ENCODE measurements at places on chromosomes 16 and 17.
A peak's percentile ranks its signal among the peaks of the same experiment; 100 is the strongest.

GRCh38 chr16:28118637-28119036 is 55.1 kb upstream of the GSG1L start:
- no peak for DNase-seq

DNA sequence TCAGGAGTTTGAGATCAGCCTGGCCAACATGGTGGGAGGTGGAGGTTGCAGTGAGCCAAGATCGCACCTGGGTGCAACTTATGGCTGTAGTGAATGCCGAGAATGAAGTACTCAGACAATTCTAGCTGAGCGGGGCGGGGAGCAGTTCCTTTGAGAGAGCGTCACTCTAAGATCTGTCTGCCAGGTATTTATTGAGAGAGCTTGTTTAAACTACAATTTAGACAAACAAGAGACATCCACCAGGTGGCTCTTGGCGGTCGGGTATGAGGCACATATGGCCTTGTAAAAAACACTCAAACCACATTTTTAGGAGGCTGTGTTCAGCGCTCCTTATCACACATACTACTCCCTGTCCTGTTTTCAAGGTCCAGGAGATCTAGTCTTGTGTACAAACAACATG is 40.6 kb upstream of the CDH1 start:
- DNase-seq, result no peak

DNA sequence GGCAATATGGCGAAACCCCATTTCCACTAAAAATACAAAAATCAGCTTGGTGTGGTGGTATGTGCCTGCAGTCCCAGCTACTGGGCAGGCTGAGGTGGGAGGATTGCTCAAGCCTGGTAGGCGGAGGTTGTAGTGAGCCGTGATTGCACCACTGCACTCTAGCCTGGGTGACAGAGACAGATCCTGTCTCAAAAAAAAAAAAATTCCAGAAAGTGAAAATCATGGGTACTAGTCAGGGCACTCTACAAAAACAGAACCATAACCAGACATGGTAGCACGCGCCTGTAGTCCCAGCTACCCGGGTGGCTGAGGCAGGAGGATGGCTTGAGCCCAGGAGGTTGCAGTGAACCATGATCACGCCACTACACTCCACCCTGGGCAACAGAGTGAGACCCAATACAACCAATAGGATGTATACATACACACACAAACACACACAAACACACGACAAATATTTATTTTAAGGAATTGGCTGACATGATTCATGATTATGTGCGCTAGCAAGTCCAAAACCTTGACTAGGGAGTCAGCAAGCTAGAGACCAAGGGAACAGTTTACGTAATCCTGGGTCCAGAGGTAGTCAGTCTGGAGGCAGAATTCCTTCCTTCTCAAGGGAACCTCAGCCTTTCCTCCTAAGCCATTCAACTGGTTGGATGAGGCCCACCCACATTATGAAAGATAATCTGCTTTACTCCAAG is 11.6 kb upstream of the GP1BA start:
- DNase-seq, result no peak

GRCh38 chr16:2244301-2244700 is 7.1 kb downstream of the ECI1 start:
- no peak for DNase-seq

DNA sequence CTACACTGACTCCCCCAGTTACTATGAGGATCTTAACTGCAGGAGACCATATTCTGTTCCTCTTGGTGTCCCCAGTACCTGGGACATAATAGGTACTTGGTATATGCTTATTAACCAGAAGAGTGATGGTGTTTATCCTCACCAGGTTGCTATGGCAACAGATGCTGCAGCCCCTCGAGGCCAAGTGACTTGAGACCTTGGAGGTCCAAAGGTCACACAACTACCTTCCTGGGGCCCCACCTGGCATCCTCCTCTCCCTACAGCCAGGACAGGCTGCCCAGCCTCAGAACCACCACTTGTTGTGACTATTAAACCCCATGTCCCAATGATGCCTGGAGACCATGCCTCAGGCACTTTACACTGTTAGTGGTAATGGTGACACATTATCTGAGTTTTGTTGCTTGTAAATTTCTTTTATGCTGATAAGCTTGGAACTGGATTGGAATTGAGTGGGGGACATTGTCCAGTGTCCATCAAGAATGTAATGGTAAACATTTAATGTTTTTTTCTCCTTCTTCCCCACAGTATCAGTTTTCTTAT is 189.4 kb downstream of the CCDC182 start:
- DNase-seq, result no peak

GRCh38 chr16:82639666-82640336 is 13.0 kb downstream of the CDH13 start:
- no peak for DNase-seq

DNA sequence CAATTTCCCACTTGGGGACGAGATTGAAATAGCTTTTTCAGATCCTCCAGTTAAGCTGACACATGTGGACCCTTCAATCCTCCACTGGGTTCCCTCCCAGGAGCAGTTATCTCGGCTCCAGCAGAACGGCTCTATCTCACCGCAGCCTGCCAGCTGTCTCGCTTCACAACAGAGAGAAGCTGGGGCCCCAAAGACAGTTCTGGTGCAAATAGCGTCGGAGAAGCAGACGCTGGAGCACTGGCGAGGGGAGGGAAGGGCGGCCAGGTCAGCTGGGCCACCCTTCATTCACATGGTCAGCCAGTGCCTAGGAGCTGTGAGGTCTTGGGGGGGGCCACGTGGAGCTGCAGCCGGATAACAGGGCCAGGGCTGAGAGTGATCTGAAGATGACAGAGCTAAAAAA is 141.3 kb upstream of the SDK2 start:
- DNase-seq, result no peak

- DNase-seq, result no peak
Observed at GRCh38 chr17:11372692-11373091, 131.7 kb downstream of the SHISA6 start.

DNA sequence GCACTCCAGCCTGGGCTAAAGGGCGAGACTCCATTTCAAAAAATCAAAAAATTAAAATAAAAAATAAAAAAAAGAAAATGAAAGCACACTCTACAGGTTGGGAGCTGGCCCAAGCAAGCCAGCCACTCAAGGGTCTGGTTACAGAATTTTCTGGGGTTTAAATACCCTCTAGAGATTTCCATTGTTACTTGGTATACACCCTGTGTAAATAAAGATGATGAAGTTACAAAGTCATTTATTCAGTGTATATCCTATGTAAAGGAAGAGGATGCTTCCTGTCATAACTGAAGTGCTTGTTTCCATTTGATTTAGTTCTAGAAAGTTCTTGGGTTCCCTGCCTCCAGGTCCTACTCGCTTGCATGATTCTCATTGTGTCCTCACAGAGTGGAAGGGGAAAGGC is 79.9 kb upstream of the C17orf78 start:
- no peak for DNase-seq

DNA sequence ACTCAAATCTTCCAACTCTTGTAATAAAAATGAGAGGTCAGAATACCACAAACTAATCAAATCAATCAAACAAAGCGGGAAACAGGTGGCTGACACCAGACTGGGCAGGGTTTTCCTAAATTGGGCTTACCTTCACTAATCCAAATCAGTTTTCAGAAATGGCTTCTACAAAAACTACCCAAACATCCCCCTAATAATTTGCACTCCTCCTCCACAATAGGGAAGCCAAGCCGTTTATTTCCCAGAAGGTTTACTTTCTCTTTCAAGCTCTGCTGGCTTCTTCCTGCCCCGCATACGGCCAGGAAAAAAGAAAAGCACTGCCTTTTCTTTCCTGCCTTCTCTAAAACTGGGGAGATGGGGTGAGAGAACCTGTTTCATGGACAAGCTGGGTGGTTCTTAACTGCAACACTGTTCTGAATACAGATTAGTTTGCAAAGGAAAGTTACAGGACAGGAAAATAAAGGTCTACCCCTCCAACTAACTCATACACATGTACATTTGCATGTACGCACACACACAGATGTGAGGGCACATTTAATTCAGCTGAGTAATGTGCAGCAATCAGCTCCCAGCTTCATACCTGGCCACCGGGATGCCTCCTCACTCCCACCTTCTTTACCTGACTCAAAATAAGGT is 9.2 kb downstream of the STAT3 start:
- DNase-seq, result no peak

DNA sequence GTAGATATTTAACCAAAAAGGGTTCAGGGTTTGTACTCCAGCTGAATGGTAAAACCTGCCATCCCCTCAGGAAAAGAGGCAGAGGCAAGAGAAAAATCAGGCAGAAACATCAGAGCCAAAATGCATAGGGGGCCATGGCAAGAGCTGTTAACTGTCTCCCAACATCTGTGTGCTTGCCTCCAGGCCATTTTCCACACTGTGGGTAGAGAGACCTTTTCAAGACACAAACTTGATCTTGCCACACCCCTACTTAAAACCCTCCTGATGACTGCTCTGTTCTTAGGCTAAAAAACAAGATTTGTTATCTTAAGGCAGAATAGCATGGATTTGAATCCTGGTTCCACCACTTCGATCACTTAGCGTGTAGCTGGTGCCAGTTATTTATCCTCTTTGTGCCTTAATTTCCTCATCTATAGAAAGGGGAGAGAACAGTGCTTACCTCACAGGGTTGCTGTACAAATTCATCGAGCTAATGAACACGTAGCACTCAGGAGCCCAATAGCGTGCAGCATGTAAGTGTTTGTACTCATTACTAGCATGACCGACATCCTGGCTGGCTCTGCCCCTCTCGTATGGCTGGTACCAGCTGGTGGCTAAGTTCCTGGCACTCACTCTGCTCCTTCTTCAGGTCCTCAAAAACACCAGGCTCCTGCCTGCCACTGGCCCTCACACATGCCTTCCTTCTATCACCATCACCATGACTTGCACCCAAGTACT is 25.8 kb downstream of the STAT3 start:
- DNase-seq, result no peak

- DNase-seq, result no peak
Observed at GRCh38 chr17:78748730-78749317, 33.2 kb downstream of the CYTH1 start.

GRCh38 chr17:4908711-4909496 is 6.0 kb upstream of the CHRNE start:
- peak; percentile 71 for DNase-seq

- no peak for DNase-seq
Observed at GRCh38 chr17:69606142-69606800, 191.8 kb downstream of the MAP2K6 start.

- no peak for DNase-seq
Observed at GRCh38 chr16:23848958-23849357, 13.2 kb downstream of the PRKCB start.

DNA sequence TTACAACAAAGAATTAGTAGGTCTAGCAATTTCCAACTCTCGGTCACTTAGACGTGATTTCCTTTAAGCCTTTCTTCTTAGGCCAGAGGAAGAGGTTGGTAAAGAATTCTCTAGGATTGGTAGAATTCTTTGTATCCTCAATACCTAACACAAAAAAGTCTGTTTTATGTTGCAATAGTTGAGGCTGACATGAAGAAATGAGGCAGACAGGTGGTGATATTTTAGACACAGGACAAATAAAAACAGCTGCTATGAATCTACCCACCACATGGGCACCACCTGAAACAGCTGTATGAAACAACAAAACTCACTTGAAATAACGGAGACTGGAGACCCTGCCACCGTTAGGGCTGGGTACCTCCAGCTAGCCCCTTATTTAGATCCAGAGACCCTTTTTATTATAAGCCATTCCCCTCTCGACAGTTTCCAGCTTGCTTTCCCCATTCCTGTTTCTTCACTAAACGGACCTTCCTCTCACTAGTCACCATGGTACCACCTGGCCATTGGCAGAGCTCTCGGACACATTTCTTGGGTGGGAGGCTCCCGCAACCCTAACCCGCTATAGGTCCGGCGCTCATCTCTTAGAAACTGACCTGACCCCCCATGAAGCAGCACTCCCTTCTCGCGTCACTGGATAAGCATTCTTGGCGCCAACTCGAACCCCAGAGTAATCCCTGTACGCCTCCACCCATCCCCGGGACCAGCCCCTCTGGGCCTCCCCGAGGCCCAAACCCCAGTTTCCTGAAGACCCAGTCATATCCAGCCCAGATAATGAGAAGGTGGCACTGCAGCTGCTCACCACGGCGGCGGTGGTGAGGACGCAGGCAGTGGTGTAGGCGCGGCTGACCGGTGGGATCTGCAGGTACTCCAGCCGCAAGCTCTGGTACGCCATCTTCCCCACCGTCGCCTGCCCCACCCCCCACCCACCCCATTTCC is at the start of gene DERL2:
Gene DERL2 (minus strand): TSS at position 909 of the 936 bp plus-strand sequence. CDS start 17 bp downstream, at position 892.
- no peak for DNase-seq

GRCh38 chr17:35555691-35556090 is 4.9 kb downstream of the SLFN14 start:
- no peak for DNase-seq

DNA sequence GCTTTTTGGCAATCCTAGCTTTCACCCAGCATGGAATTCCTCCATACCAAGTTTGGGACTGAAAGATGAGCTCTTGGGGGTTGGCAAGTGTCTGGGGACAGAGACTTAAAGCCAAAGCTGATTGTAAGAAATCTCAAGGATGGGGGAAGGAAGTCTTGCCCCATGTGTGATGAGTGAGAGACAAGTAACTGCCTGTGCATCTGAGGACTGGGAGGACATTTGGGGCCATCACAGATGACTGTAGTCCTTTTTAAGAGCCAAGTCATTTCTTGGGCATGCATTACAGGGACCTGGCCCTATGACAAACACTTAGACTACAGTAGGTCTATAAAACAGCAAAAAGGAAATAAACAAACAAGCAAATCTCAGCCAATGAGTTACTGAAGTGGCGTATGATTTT is 36.3 kb upstream of the CCL2 start:
- no peak for DNase-seq

- DNase-seq, result peak; percentile 61
Observed at GRCh38 chr16:1871974-1872635, at the start of gene MEIOB. Gene MEIOB, minus strand, starts transcription at chr16:1872164. Its CDS starts 3,989 bp downstream, at chr16:1868175.

DNA sequence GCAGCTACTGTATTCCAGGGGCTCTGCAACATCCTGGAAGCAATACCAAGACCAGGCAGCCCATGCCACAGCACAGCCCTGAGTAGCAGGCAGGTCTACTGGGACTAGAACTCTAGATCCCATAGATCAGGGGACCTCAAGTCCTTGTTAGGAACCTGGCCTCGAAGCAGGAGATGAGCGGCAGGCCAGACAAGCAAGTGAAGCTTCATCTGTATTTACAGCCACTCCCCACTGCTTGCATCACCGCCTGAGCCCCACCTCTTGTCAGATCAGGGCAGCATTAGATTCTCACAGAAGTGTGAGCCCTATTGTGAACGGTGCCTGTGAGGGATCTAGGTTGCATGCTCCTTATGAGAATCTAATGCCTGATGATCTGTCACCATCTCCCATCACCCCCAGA is 295.7 kb upstream of the TNRC6C start:
- DNase-seq, result no peak

DNA sequence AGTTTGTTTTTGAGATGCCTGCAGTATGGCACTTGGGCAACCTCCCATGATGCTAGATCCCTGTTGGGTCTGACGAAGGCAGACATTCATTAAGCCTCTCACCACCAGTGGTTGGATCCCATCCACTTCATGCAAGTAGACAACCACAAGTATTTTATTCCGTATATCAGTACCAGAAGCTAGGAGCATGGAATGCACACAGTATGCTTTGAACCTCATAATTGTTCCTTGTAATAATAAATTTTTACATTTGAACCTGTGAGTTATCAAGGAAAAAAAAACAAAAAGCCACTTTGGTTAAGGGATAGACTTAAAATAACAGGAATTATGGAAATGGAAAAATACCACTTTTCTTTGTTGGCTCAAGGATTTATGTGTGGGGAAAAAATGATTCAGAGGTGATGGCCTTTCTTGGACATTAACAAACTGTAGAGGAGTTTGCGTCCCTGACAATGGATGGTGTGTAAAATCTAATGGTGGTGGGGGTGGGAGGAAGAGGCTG is 107.1 kb upstream of the KCNJ16 start:
- DNase-seq, result no peak
